Panc1 (cell line): ENCODE measurements at places on chromosomes 16 and 17. TPM values are rescaled to one million over a fixed set of nuclear protein-coding genes. Genes with fewer than 3 reads are reported as not detected.

DNA sequence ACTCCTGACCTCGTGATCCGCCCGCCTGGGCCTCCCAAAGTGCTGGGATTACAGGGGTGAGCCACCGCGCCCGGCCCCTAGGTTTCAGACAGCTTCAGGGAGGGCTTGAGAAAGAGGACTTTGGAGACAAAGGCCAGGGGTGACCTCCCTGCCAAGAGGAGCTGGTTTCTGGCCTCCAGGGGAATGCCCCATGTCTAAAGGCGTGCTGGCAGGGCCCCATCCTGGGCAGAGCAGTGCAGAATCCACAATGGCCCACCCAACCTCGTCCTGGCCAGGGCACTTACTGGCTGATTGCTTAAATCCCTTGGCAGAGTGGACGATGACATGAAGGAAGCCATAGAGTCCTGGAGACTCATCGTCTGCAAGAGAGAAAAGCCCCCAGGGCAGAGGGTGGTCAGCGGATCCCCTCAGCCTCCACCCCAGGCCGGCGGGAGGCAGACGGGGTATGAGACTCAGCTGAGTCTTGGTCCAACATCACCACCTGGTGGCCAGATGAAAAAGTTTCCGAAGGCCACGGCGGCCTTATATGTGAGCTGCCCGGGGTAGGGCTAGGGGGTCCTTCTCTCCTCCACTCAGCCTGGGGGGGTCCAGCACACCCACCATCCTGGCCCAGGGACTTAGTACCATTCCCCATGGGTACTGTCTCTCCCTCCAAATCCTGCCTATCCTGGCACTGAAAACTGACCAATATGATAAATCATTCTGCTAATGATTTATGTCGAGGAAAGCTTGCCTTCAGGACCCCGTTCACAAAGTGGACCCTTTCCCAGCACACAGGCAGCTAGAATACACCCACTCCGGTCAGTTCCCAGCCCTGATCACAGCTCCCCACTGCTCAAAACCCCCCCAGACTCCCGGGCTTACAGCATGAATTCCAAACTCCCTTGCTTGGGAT, 59.1 kb downstream of the TIMM22 start:
- DNase-seq = no peak

DNA sequence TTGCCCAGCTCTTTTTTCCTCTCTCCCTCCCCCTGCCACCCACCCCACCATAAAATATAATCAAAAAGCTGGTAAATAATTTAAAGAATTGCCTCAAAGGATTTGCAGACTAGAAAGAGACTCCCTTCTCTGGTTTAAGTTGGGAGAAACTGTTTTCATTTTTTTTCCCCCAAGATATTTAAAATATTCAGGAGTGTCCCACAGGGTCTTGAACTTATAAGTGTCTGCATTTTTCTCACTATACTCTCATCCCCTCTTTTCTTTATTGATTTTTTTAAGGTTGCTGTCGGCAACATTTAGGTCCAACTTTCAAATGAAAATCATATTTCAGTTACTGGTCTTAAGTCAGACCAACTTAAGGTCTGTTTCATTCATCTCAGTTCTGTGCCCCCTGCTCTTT, 210.2 kb downstream of the MSI2 start:
- DNase-seq = no peak

GRCh38 chr16:870856-871561, 70.5 kb upstream of the GNG13 start:
- no peak for DNase-seq

GRCh38 chr16:69243479-69243878, 56.5 kb downstream of the SNTB2 start:
- DNase-seq = no peak

GRCh38 chr16:85151603-85152413, 39.5 kb upstream of the CIBAR2 start:
- DNase-seq = no peak

DNA sequence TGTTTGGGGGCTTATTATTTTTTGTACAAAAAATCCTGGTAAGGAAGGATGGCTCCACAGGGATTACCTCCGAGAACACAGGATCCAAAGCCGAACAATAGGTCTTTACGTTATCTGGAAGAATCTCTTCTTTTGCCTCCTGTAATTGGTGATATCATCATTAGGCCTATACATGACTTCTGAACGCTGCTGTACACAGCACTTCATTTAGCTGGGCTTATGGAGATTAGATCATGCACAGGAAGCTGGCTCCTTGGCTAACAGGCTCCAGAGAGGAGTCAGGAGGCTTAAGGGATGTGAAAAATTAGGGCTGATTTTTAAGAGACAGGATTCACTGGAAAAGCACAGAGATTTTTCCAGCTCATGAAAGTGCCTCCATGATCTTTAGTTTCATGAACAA, 54.7 kb downstream of the TANGO6 start:
- DNase-seq = no peak

GRCh38 chr16:89096042-89096717, 2.5 kb downstream of the ACSF3 start:
- no peak for DNase-seq

DNA sequence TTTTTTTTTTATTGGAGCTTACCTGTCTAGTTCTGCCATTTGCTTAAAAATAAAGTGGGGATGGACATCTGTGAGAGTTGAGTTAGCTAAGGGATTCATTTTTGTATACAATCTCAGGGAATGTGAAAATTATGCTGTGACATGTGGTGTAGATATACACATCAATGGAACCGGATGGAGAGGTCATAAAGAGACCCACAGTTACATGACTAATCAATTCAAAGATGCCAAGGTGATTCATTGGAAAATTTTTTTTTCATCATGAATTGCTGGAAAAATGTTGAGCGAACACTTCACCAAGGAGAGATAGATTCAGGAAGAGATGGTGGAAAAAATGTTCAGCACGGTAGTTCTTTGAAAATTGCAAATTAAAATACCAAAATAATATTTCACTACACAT, 605.4 kb upstream of the KIF2B start:
- no peak for DNase-seq

DNA sequence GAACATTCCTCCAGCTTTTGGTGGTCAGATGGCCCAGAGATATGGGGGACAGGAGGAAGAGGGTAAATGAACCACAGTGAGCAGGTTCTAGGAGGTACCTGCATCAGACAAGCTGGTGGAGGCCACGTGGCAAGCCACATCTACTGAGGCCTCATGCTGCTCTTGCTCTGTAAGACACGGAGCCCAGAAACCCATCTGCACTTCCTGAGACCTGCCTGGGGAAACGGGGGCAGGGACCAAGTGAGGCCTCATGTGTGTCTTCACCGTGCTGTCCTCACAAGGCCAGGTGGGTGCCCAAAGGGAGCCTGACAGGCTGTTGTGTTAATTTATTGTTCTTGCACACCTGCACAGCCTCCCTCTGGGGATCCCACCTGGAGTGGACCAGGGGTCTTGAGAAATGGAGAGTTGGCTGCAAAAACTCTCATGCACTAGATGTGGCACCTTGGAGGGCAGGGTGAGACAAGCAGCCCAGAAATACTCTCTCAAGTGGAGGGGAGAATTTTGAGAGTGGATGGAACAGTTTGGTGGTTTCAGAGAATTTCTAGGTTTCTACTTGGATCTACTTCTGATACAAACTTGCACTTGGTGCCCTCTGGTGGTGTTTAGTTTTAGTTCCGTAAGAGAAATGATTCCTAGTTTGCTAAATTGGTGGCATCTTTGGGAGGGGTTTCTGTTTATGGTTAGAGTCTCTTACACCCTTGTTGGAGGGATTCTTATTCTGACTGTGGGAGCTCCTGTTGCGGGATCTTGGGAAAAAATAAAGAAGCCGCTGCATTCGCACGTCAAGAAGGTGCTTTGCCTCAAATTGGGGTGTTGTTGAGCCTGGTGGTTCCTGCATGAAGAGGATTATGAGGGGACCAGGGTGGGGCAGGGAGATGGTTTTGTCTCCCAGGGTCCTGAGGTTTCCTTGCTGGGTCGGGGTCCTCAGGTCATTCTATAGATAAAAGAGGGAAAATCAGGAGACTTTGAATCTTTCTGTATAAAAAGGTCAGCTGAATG, 47.5 kb downstream of the SLC6A2 start:
- DNase-seq = peak; percentile 13

DNA sequence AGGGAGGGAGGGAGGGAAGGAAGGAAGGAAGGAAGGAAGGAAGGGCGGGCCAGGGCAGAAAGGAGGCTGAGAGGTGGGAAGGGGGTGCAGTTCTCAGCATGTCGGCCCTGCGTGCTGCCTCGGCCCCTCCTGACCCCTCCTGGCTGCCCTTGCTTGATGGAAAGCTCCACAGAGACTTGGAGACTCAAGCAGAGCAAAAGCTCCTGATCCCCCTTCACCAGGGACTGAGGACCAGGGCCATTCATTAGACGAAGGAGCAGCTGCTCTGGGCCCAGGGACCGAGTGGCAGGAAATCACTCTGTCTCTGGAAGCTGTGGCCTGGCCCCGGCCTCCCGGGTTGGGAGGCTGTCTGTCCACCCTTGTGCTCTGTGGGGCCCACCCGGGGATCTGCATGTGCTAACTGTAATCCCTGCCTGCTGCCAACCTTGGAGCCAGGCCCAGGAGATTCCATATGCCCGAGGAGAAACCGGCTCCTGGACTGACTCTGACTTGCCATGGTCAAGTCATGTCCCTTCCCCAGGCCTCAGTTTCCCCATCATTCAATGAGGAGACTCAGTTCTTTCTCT, 27.4 kb upstream of the C1QL1 start:
- DNase-seq = no peak

DNA sequence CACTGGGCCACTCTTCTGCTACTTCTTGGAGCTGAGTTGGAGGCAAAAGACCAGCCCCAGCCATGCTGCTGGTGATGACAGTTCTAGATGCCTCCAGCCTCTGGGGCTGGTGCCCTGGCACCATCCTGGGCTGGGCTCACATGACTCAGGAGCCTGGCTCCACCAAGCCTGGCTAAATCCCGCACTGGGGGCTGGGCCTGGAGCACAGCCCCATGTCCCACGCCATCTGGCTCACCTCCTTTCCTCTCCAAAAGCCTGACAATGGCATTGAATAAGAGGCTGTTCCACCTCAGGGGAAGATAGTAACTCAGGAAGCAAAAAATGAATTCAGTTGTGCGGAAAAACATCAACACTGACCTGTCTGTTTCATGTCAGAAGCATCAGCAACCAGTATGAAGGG, 45.1 kb upstream of the MTSS2 start:
- DNase-seq = no peak

The USH1G gene
- total RNA-seq = not detected

The SLC16A6 gene
- total RNA-seq = 0.26 TPM
